ENCODE measurements at places on chromosomes 7 and 10.

GRCh38 chr7:63054191-63054661 lies 944.4 kb upstream of the ZNF722 start:
- DNase-seq = no peak

DNA sequence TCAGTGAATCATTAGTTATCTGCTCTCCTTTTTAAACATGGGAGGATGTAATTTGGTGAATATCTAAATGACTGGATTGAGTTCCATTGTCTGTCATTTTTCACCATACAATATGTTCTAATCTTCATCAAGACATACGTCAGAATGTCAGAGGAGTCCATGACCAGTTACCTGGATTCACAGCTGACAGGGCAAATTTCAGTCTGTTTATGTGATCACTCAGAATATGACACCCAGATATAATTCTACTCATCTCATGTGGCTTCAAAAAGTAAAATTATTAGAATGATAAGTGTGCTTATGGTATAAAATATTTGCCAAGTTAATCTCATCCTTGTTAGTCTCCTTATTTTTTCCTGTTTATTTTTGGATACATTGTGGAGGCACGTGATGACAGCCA lies 150.2 kb downstream of the CDC14C start:
- no peak for DNase-seq

DNA sequence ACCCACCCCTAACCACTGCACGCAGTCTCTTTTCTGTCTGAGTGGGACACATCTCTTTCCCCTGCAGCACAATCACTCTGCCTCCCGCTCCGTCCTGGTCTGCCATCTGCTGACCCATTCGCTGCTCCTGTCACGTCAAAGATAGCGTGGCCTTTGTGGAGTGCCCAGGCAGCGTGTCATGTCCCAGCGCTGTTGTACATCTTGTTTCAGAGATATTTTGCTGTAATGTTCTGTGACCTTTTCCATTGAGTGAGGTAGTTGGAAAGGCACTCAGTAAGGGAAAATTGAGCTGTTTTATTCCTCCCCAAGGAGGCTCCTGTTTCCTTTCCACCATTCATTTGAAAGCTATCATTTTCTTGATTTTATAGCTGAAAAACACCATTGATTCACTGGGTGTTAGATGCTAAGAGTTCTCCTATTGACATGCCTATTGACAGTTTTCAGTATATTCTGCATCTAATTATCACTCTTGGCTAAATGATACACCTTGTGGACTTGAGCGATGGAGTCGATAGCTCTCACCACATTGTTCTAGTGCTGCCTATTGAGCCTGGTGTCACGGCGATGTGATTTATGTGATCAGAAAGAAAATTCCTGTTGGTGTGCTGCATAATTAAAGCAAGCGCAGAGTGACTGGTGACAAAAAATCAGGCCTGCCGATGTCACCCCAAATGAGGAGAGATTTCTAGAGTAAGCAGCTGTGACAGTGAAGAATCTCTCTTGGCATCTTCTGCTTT lies 372.6 kb downstream of the LRMDA start:
- no peak for DNase-seq

GRCh38 chr10:117492504-117492903 lies 50.0 kb upstream of the EMX2 start:
- DNase-seq = no peak

GRCh38 chr10:33087152-33087551 lies 129.1 kb upstream of the ITGB1 start:
- DNase-seq = no peak

DNA sequence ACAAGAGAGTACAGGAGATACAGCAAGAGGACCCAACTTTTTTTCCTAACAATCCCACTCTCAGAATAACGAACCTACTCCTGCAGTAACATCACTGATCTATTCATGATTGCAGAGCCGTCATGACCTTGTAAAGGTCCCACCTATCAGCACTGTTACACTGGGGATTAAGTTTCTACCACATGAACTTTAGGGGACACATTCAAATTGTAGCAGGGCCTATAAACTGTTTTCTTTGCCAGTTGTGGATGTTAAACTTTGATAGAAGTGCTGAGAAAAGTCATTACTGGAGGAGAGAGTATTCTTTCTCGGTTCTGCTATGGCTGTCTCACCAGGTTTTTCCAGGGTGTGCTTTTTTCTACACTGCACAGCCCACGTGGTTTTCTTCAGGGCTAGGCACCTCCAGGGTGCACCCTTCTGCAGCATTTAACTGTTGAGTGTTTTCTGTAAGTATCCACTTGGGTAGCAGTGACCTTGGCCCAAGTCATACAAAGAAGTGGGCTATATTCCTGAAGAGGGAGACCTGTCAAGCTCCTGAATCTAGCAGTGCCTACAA lies 131.6 kb upstream of the AHR start:
- DNase-seq = no peak

DNA sequence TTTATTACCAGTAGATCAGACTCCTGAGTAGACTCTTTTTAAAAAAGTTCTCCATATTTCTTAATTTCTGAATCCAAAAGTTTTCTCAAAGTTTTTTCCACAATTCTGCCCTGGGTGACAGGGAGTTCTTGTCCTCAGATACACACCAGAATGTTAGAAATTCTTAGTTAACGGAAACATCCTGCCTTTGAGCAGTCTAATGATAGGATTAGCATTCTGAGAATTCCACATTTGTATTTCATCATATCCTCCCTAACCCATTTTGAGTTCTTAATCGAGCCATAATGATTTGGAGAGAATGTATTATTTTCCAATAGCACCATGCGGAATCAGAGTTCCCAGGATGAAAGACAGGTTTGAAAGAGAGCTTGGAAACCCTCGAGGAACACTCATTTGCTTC lies 28.9 kb upstream of the MRPS33 start:
- DNase-seq = no peak

GRCh38 chr7:99314504-99314903 lies 11.2 kb upstream of the ARPC1A start:
- DNase-seq = no peak

DNA sequence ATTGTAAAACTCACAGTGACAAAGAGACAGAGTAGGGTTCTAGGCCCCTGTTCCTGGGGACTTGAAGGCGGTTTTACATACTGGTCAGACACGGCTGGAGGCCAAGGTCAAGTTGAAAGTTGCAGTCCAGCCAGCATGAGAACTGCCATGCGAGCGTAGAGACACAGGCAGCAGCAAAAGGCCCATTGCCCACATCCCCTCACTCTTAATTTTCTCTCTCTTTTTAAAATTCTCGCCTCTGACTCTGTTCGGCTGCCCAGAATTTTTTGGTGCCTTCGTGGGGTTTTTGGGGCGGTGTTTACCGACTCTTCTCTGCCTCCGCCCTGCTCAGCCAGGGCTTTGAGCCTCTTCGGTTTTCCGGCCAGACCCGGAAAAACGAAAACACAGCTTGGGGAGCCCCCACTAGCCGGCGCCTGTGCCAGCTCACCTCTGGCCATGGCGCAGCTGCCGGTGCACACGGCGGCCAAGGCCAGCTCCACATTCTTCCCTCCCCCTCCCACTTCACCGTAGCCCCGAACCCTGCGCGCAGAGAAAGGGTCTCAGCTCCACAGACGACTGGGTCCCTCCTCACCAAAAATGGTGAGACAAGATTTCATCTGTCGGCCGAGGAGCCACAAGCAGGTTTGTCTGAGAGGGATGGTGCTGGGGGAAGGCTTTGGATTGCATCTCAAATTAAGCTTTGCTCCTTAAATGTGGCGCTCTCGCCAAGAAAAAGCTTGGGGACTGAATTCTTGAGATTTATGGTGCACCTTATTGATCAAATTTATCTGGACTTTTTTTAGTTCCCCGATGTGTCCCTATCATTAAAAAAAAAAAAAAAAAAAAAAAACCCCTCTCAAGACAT lies 2.3 kb upstream of the HOXA13 start:
- DNase-seq = no peak

GRCh38 chr10:33734393-33735155 lies 400.1 kb upstream of the NRP1 start:
- DNase-seq = no peak

GRCh38 chr10:33335551-33335800 lies 1.0 kb upstream of the NRP1 start:
- no peak for DNase-seq

DNA sequence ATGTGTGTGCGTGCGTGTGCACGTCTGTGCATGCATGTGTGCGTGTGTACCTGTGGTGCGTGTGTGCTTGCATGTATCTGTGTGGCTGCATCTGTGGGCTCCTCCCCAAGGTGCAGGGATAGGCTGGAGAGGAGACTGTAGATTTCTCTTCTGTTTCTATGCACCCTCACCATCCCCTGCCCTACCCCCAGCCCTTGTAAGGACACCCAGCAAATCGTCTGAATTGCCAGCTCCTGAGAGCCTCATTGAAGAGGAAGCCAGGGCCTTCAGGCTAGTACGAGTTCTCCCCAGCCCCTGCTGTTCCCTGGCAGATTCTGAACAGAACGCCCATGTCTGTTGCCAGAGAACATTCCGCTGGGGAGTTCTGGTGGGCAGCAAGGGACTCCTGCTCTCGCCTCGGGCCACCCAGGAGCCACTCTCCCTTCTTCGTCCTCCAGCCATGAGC lies 17.0 kb upstream of the TRIM8 start:
- no peak for DNase-seq

GRCh38 chr7:91837397-91838070 lies 43.0 kb downstream of the MTERF1 start:
- DNase-seq = no peak

DNA sequence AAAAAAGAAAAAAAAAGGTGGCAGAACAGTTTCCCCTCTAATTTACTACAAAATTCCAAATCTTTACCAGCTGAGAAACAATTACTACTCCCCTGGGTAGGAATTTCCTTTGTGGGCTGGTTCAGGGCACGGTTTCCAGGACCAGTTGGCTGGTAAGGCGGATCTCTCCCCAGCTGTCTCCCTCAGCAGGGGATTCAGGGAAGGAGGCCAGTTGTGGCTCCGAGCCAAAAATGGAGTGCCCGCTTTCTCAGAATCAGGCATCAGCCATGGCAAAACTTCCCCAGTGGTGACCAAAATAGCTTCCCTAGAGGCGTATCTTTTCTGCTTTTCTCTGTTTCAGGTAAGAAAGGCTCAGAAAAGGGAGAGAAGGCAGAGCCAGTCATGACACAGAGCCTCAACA lies 91.2 kb downstream of the ZNF22 start:
- DNase-seq = no peak

DNA sequence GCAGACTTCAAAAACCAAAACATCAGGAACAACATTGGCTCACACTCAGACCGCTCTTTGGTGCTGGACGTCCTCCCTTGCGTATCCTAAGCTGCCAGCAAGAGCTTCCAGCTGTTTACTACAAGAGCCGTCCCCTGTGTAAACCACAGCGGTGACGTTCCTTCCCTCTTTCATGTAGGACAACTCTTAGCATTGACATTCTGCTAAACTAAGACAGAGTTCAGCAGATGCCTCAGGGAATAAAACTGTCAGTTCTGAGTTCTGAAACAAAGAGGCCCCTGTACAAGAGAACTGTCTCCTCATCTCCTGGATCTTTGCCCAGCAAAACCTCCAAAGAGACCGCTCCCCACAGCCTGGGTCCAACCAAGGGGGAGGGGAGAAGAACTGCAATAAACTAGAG lies 57.8 kb upstream of the OPALIN start:
- DNase-seq = no peak

GRCh38 chr7:117135553-117135891 lies 182.2 kb downstream of the ST7 start:
- DNase-seq = no peak

DNA sequence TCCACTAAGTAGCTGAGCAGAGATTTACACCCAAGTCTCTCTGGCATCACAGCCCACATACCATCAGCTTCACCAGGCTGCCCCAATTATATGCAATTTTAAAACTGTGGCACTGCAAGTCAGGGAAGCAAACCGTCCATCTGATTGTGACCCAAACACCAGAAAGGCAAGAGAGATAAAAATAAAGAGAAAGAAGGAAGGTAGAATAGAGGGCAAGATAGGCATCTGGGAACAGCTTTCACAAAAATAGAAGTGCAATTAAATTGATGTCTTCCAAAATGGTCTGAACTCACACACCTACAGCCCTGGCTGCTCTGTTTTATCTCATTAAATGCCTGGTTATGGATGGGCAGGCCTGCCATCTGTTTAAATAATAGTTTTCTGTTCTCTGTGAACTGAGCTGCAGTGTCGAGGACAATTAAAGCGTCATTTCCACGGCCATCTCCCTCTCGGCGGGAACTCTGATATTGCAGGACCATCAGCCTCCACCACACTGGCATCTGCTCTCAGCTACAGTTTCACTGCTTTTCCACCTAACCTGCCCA lies 509.1 kb downstream of the INHBA start:
- no peak for DNase-seq

- no peak for DNase-seq
Measured at GRCh38 chr10:124614003-124614659, 130.0 kb downstream of the FAM53B start.

DNA sequence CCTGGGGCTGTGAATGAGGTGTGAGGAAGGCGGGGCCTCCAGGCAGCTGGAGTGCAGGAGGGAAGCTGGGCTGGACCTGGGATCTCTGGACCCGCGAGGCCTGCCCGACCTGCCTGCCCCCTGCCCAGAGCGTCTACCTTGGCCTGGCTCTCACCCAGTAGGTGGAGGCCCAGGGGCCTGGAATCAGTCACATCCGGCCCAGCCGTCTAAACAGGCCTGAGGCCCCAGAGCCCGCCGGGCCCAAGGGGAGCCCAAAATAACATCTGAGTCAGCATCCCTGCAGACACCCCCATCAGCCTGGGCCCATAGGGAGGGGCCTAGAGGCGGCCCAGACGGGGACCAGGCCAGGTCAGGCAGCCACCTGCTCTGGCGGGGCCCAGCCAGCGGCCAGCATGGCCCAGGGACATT lies 15.1 kb upstream of the ELN start:
- DNase-seq = no peak

DNA sequence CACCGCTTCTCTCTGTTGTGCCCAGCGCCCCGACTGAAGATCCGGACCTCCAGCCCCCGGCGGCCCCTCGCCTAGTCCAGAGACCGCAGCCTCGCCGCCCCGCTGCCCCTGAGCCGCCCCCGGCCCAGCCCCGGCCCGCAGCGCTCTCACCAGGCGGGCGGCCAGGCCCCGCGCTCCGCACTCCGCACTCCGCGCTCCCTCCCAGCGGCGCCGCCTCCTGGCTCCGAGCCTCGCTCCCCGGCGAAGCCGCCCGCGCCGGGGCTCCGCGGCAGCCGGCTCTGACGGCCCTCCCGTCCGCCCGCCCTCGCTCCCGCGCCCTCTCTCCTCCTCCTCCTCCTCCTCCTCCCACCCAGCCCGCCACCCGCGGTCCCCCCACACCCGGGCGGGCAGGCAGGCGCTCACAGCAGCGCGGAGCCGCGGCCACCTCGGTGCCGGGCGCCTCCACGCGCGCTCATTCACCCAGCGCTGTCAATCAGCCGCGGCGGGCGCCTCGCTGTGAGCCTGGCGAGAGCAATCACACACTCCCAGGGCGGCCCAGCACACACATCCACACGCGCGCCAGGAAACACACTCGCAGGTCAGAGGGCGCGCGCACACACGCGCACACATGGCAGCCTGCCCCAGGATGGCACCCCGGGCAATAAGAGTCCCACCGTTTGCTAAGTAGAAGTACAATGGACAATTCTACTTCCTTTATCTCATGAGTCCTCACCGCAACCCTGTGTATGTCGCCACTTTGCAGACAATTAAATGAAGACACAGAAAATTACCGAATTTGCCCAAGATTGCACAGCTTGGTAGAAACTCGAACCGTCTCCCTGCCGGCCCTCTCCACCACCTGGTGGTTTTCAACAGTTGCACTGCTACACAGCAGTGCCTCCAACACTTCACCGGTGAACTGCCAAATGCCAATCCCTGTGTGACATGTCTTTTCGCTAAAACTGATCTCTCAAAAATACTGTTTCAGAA lies at the start of gene PRRT4:
PRRT4 (minus strand) TSS at position 280 of the 969 bp plus-strand sequence.
- DNase-seq = no peak
